Hair follicular keratinocyte (primary cell): ENCODE measurements at places on chromosomes 7 and 10. TPM values are rescaled to one million over a fixed set of nuclear protein-coding genes. Genes with fewer than 3 reads are reported as not detected.

Gene CHRM2
- not detected in 2 replicates for total RNA-seq

Gene RNF32
- 0.30 and 0.94 TPM in 2 replicates for total RNA-seq

Gene SLC13A1
- total RNA-seq: not detected in 2 replicates

Gene VWDE
- total RNA-seq: not detected in 2 replicates
